Umbilical cord (tissue), 2 donors: ENCODE measurements at places on chromosomes 4 and X.
A peak's percentile ranks its signal among the peaks of the same experiment; 100 is the strongest.

- peak; percentile 44 for DNase-seq
Observed at GRCh38 chrX:43552156-43552555, 103.9 kb upstream of the MAOA start.

GRCh38 chr4:185309770-185310169, 86.0 kb downstream of the LRP2BP start:
- no peak for DNase-seq

DNA sequence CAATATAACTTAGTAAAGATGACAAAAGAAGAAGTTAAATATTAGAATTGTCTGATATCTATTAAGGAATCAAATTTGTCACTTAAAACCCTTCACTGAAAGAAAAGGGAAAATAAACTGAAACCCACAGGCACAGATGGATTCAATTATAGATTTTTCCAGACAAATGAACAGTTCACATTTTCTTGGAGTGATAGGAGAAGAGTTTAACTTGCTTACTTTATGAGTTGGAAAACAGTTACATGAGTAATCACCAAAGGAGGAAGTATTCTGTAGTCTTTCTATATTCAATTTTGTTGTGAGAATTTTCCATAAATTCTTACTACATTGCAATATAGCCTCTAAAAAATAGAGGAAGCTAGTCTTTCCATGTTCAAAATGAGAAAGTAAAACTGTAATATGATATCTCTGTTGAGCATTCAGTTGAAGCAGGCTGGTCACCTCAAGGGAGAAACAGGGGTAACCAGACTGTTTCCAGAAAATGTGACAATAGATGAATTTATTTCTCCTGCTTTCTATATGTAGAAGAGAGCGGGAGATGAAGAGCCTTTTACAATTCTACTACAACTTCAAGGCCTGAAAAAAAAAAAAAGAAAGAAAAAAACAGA, 330.3 kb upstream of the EPHA5 start:
- DNase-seq = no peak

GRCh38 chr4:173398779-173399415, at the start of gene SCRG1:
SCRG1 (minus strand) TSS chr4:173399116; CDS start chr4:173391414, 7,702 bp downstream.
- peak; percentile 93 for DNase-seq

DNA sequence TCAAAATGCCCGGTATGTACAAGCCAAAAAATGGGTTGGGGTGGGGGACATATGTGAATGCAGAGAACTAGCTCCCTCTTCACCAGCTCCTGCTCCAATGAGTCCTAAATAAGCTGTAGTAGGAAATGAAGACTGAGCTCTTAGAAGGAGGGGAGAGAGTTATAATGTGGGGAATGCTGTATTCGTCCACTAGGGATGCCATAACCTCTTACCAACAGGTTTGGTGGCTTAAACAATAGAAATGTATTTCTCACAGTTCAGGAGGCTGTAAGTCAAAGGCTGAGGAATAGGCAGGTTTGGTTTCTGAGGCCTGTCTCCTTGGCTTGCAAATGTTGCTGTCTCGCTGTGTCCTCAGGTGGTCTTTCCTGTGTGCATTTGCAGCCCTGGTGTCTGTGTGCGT, 4.4 kb upstream of the INPP4B start:
- no peak for DNase-seq

DNA sequence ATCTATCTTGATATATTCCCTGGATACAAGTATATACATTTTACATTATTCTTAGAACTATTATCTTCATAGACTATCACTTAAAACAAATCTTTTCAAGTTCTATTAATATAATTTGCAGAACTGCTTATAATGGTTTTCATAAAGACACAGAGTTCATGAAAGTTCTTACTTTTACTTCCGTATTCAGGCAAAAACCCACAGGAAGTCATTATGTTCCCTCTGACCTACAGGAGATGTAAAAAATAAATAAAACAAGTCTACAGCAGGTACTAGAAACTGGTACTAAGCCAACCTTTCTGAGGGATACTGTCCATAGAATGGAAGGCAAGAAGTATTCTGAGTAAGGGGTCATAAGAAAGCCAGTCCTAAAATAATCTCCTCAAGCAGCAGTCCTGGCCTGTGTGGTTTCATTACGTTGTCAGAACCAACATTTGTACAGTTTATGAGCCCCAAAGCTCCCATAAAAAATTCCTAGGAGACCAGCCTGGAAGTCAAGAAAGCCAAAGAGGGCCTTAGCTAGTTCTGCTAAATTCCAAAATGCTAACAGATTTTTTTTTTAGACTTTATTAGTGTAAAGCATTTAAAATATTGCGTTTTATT, 68.6 kb downstream of the CAMK2D start:
- DNase-seq = peak; percentile 73
